ENCODE measurements at places on chromosomes 7 and 10. TPM values are rescaled to one million over a fixed set of nuclear protein-coding genes. Genes with fewer than 3 reads are reported as not detected.
A peak's percentile ranks its signal among the peaks of the same experiment; 100 is the strongest.

Gene RBP3
- not detected for total RNA-seq

Gene SMO
- total RNA-seq, result not detected

Gene TEX36
- total RNA-seq, result not detected

Gene CALML3
- not detected for total RNA-seq

Gene LEP
- 0.10 TPM for total RNA-seq

DNA sequence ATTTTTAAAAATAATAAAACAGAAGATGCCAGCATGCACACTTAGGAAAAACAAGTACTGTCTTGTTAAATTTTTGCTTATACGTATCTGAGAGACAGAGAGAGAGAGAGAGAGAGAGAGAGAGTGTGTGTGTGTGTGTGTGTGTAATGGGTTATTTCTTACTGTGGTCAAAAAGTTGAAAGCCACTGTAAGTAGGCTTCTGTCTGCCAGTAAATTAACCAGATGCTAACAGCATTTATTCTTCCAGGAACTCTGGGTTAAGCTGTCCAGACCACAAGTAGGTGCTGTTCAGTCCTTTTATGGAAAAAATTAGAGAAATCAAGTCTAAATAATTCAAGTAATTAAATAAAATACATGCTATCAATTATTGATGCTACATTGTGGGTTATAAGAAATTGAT is 39.7 kb downstream of the RNF32 start:
- H3K27me3 ChIP-seq, result no peaks in the 10 kb centered on the region
- no peaks in the 10 kb centered on the region for H3K4me1 ChIP-seq
- H3K4me3 ChIP-seq, result no peak overlapping the region
- no peak for DNase-seq

DNA sequence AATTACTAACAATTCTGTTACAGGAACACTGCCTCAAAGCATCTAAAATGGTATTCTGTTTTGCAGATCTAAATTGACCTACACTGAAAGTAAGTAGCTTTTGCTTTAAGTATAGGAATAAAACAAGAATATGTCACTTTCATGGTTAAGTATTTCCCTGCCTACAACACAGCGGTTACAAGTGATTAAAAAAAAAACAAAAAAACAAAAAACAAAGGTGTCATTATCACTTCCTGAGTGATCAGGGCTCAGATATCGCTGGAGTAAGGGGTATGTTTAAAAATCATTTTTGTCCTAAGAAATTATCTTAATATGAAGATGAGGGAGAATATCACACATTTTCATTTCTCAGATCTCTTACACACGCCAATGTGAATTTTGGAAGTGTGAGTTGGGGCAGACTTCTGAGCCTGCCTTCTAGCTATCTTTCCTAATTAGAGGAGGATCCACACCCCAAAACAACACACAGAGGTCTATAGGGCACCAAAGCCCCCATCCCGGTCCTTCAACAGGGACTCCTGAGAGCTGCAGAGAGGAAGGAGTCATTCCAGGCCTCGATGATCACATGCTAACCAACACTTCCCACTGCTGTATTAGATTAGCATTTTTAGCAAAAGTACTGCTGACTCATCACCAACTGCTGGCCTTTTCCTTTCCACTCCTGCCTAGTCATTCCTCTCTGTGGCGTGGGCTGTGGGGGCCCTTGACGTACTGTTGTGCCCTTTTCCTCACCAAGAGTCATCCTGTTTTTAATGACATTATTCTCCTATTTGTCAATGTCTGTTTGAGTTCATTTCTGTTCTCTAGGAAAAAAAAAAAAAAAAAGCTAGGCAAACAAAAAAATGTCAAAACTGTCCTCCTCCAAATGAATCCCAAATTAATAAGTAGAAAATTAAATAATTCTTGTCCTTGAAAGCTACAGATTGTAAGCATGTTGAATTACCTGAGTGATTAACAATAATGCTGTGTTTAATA is 31.2 kb downstream of the PRTFDC1 start:
- no peaks in the 10 kb centered on the region for H3K27me3 ChIP-seq
- no peak overlapping the region for H3K4me3 ChIP-seq
- H3K4me1 ChIP-seq, result no peaks in the 10 kb centered on the region
- no peak overlapping the region for H3K27ac ChIP-seq

- no peak for DNase-seq
- H3K27me3 ChIP-seq, result no peaks in the 10 kb centered on the region
- H3K27ac ChIP-seq, result no peak overlapping the region
- H3K4me3 ChIP-seq, result no peak overlapping the region
- H3K4me1 ChIP-seq, result no peaks in the 10 kb centered on the region
These were observed 28.0 kb downstream of the IPMK start for GRCh38 chr10:58239561-58240169.

DNA sequence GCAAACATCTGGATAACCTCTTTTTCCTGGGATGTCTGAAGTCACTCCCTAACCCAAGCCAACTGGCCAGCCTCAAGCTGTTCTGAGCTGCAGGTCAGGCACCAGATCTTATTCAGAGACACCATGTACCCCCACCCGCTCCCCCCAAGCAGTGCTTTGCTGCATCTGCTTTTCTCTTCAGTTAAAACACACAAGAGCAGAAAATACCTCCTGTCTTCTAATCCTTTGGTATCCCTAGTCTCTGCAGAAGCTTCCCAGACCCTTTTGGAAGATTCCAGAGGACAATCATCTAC is 3.0 kb downstream of the ZNF488 start:
- peaks cover 3% of the 10 kb centered on the region for H3K4me1 ChIP-seq
- no peaks in the 10 kb centered on the region for H3K27me3 ChIP-seq
- no peak for DNase-seq
- no peak overlapping the region for H3K4me3 ChIP-seq
- no peak overlapping the region for H3K27ac ChIP-seq

DNA sequence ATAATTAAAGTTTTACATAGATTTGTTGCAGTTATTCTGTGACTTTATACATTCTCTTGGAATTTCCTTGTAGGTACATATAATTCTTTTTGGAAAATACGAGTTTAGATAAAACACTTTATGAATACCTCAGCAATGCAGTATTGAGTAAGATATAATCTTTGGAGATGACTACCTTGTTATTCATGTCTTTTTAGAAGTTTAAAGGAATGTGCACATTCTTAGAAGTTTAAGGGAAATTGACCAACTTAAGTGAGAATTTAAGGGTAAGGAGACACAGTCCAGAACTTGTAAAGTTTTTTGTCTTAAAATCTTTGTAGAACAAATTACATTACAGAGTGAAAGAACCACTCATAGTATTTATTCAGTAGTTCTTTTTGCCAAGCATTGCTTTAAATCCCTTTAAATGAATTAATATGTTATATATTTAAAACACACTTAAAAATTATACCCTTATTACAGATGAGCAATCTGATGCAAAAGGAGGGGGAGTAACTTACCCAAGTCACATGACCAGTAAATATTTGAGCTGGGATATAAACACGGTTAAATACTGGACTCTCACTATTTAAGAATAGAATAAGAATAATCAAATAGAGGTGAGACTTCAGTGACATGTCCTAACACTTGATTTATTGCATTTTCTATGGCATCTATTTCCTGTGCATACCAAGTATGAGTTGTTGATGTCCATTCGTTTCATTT is 139.5 kb upstream of the FERD3L start:
- no peak for DNase-seq
- H3K27ac ChIP-seq, result no peak overlapping the region
- no peaks in the 10 kb centered on the region for H3K27me3 ChIP-seq
- no peaks in the 10 kb centered on the region for H3K36me3 ChIP-seq
- H3K4me3 ChIP-seq, result no peak overlapping the region
- no peaks in the 10 kb centered on the region for H3K4me1 ChIP-seq

- H3K4me3 ChIP-seq, result no peak overlapping the region
- H3K27me3 ChIP-seq, result no peaks in the 10 kb centered on the region
- H3K36me3 ChIP-seq, result no peaks in the 10 kb centered on the region
- H3K27ac ChIP-seq, result no peak overlapping the region
- DNase-seq, result no peak
These were observed 62.8 kb upstream of the FAM20C start for GRCh38 chr7:129366-130221.

- H3K27ac ChIP-seq, result no peak overlapping the region
- no peaks in the 10 kb centered on the region for H3K4me1 ChIP-seq
- H3K27me3 ChIP-seq, result no peaks in the 10 kb centered on the region
- H3K4me3 ChIP-seq, result no peak overlapping the region
- H3K36me3 ChIP-seq, result no peaks in the 10 kb centered on the region
These were observed 115.5 kb upstream of the LAMB4 start for GRCh38 chr7:108245523-108246226.

DNA sequence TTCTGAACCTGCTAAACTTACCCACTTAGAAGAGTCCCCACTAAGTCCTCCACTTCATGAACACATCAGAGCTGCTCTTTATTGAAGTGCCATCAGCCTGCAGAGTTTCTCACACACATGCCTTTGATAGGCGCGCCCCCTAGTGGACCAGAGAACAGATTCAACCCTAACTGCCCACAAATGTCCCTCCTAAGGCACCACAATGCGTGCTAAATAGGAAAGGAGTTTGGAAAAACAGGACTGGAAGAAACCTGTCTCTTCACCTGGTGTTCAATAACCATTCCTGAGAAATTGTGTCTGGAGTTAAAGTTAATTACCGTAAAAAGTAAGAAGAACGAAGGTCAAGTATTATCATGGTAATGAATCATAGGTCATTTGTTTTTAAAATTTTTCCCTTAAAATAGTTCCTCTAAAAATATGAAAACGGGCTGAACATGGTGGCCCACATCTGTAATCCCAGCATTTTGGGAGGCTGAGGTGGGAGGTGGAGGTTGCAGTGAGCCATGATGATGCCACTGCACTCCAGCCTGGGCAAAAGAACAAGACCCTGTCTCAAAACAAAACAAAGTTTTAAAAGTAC is 249.7 kb downstream of the ELMO1 start:
- H3K27me3 ChIP-seq, result no peaks in the 10 kb centered on the region
- DNase-seq, result peak; percentile 66
- H3K4me3 ChIP-seq, result no peak overlapping the region
- H3K27ac ChIP-seq, result no peak overlapping the region
- no peaks in the 10 kb centered on the region for H3K4me1 ChIP-seq
- H3K36me3 ChIP-seq, result peaks cover 7% of the 10 kb centered on the region

DNA sequence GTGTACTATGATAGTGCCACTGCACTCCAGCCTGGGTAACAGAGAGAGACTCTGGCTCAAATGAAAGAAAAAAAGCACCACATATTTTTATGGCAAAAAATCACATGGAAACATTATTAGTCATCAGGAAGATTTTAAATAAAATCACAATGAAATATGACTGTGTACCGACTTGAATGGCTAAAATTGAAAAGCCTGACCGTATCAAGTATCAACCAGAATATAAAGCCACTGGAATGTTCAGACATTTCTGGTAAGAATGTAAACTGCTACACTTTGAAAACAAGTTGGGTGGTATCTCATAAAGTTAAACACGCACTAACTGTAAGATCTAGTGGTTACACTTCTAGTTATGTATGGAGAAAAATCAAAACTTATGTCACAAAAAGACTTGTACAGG is 306.7 kb upstream of the MBL2 start:
- H3K36me3 ChIP-seq, result no peaks in the 10 kb centered on the region
- no peaks in the 10 kb centered on the region for H3K4me1 ChIP-seq
- no peak for DNase-seq
- H3K27me3 ChIP-seq, result no peaks in the 10 kb centered on the region
- H3K4me3 ChIP-seq, result no peak overlapping the region

GRCh38 chr10:70729763-70730357 is 55.3 kb downstream of the TBATA start:
- DNase-seq, result no peak
- no peaks in the 10 kb centered on the region for H3K4me1 ChIP-seq
- H3K36me3 ChIP-seq, result no peaks in the 10 kb centered on the region
- no peak overlapping the region for H3K27ac ChIP-seq
- H3K4me3 ChIP-seq, result no peak overlapping the region

- no peaks in the 10 kb centered on the region for H3K4me1 ChIP-seq
- H3K36me3 ChIP-seq, result no peaks in the 10 kb centered on the region
- no peak for DNase-seq
- no peak overlapping the region for H3K4me3 ChIP-seq
- H3K27ac ChIP-seq, result no peak overlapping the region
These were observed 347.6 kb downstream of the MDFIC start for GRCh38 chr7:115269486-115269885.

GRCh38 chr10:33183655-33184054 is 150.8 kb downstream of the NRP1 start:
- H3K27me3 ChIP-seq, result no peaks in the 10 kb centered on the region
- no peaks in the 10 kb centered on the region for H3K4me1 ChIP-seq
- H3K27ac ChIP-seq, result no peak overlapping the region
- H3K36me3 ChIP-seq, result no peaks in the 10 kb centered on the region
- no peak overlapping the region for H3K4me3 ChIP-seq

DNA sequence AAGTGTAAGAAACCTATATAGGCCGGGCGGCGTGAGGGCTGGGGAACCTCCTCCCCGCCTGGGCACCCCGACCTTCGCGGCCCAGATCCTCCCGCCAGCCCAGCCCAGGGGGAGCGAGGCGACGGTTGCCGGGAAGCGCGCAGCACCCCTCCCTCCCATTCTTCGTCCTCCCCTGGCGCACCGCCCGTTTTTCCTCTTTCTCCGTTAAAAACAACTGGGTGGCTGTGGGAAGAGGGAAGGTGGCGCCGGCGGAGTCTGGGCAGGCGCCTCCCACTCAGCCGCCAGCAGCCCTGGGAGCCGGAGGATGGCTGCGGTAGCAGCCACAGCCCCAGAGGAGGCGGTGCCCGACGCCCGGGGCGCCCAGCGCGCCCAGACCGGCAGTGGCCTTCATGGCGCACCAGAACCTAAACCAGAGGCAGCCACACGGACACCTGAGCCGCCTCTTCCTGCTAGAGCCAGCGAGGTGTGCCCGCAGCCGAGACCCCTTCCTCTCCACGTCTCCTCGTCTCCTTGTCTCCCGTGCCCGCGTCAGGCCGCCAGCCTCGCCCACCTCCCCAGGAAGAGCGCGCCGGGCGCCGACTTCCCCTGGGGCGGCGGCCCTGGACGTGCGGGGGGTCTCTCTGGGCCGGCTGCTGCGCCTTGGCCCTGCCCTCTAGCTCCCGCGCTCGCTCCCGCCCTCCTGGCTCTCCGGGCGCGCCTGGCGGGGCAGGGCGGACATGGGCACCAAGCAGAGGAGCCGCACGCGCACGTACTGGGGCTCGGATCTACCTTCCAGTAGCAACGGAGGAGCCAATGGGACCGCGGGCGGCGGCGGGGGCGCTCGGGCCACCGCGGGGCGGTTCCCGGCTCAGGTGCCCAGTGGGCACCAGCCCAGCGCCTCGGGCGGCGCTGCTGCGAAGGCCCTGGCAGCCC is 32.8 kb upstream of the SFTPD start:
- H3K4me3 ChIP-seq, result no peak overlapping the region
- no peak overlapping the region for H3K27ac ChIP-seq

All from naive thymus-derived CD4-positive, alpha-beta T cell (primary cell).